ENCODE measurements at places on chromosomes 12 and 14.

DNA sequence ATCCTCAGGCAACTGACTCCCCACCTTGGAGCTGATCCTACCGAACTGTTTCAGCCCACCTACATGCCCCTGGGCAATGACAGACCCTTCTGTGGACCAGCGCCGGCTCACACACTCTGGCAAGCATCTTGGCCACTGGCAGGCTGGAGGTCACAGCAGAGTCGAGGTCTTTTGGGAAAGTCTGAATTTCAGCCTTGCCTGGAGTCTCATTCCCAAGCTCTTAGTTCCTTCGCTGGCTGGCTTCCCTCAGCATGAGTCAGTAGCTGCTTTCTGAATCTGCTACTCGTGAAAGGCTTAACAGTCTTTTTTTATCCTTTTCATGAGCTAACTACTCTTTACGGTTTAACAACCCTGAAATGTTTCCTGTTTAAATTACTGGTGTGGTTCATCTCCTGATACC lies 44.5 kb downstream of the ASCL4 start:
- H3K27me3 ChIP-seq: peaks cover 10% of the 10 kb centered on the region
- no peaks in the 10 kb centered on the region for H3K36me3 ChIP-seq
- DNase-seq: no peak
- H3K4me1 ChIP-seq: no peaks in the 10 kb centered on the region

DNA sequence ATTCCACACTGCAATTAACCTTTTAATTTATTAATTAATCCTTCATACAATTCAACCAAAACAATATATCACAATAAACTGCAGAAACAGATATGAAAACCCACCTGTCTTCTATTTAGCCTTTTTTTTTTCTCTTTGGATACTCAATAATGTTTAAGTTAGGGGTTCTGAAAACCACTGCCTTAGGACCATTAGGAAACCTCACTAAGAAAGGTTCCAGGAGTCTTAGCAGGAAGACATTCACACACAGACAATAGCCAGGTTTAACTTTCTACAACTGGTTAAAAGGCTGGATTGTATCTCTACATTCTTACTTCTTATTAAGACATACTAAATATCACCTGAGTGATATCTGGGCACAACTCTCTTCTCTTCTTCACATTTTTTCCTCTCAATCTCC lies 3.3 kb downstream of the SEC23A start:
- no peak for DNase-seq
- peaks cover 19% of the 10 kb centered on the region for H3K36me3 ChIP-seq
- peak overlapping the region; percentile 0 for H3K27ac ChIP-seq

DNA sequence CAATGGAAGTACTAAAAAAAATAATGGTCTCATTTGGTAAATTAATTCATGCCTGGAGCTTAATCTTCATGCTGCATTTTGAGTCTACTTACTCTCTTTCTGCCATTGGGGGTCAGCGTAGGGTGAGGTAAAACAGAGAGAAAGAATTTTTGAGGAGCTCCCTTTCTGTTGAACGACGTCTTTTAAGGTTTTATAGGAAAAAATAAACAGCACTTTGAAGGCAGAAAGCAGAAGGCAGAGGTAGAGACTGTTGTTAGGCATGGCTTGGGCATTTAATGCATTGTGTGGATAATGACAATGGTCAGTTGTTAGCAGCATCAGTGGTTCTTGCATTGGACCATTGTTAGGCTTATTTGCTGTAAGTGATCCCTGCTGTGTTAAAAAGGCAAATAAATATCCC lies 557.2 kb upstream of the STXBP6 start:
- no peak overlapping the region for H3K27ac ChIP-seq
- H3K27me3 ChIP-seq: no peaks in the 10 kb centered on the region
- no peaks in the 10 kb centered on the region for H3K4me1 ChIP-seq
- H3K4me3 ChIP-seq: no peak overlapping the region
- no peaks in the 10 kb centered on the region for H3K36me3 ChIP-seq

- no peak for DNase-seq
- H3K27me3 ChIP-seq: no peaks in the 10 kb centered on the region
- no peak overlapping the region for H3K27ac ChIP-seq
- no peak overlapping the region for H3K4me3 ChIP-seq
Observed at GRCh38 chr12:45789025-45789424, 59.5 kb downstream of the ARID2 start.

DNA sequence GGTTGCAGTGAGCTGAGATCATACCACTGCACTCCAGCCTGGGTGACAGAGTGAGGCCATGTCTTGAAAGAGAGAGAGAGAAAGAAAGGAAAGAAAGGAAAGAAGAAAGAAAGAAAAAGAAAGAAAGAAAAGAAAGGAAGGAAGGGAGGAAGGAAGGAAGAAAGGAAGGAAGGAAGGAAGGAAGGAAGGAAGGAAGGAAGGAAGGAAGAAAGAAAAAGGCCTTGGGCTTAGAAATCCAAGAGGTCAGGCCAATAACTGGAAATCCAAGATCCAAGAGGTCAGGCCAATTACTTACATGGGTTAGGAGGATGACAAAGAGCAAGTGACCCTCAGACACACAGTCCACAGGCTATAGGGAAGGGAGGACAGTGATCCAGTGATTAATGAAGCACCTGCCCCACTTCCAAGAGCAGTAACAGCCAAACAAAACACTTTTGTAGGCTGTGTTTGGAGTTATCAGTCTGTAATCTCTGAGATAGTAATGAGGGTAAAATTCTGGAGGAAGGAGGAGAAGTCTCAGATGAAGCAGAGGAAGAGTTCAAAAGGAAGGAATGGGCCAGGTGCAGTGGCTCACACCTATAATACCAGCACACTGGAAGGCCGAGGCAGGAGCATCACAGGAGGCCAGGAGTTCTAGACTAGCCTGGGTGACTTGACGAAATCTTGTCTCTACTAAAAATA lies 32.2 kb upstream of the SPTLC2 start:
- no peaks in the 10 kb centered on the region for H3K27me3 ChIP-seq
- no peaks in the 10 kb centered on the region for H3K36me3 ChIP-seq
- H3K4me1 ChIP-seq: no peaks in the 10 kb centered on the region
- no peak overlapping the region for H3K4me3 ChIP-seq

GRCh38 chr14:52080158-52080800 lies 11.4 kb upstream of the NID2 start:
- H3K4me1 ChIP-seq: no peaks in the 10 kb centered on the region
- no peaks in the 10 kb centered on the region for H3K36me3 ChIP-seq
- DNase-seq: no peak
- no peak overlapping the region for H3K27ac ChIP-seq
- no peaks in the 10 kb centered on the region for H3K27me3 ChIP-seq

DNA sequence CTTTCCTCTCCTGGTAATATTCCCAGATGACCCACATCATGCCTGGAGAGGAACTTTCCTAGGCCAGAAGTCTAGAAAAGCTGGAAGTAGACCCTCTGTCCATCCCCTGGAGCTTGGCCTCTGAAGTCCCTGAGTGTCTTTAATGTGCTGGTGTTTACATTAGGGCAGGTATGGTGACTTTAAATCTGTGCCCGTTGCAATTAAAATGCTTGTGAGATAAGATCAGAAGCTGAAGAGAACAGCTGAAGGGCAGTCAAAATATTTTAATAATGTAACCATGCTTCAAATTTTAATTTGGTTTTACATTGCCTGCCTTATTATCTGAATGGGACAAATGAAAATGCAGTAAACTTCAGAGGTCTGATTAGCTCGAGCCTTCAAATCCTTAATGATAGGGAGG lies 1022.5 kb downstream of the BCL11B start:
- peaks cover 5% of the 10 kb centered on the region for H3K4me1 ChIP-seq
- no peak overlapping the region for H3K4me3 ChIP-seq
- no peak for DNase-seq
- no peaks in the 10 kb centered on the region for H3K36me3 ChIP-seq
- no peak overlapping the region for H3K27ac ChIP-seq

DNA sequence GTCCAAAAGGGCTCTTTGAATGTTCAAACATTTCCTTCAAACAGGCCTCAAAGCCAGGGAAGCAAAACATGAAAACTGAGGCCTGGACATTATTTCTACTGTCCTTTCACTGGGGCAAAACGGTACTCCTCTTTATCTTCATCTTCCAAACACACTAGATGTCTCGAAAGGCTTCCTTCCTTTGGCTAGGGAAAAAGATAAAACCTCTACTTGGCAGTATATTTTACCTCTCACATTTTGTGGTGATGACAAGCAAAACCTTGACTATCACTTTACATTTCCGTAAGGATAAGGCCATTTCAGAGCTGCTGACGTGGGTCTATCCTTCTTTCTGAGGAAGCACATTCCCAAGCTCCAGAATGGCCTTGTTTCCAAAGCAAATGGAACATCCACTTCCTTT lies 9.9 kb downstream of the STAB2 start:
- no peak for DNase-seq
- peaks cover 10% of the 10 kb centered on the region for H3K27me3 ChIP-seq
- H3K27ac ChIP-seq: no peak overlapping the region
- no peaks in the 10 kb centered on the region for H3K4me1 ChIP-seq
- H3K4me3 ChIP-seq: no peak overlapping the region

DNA sequence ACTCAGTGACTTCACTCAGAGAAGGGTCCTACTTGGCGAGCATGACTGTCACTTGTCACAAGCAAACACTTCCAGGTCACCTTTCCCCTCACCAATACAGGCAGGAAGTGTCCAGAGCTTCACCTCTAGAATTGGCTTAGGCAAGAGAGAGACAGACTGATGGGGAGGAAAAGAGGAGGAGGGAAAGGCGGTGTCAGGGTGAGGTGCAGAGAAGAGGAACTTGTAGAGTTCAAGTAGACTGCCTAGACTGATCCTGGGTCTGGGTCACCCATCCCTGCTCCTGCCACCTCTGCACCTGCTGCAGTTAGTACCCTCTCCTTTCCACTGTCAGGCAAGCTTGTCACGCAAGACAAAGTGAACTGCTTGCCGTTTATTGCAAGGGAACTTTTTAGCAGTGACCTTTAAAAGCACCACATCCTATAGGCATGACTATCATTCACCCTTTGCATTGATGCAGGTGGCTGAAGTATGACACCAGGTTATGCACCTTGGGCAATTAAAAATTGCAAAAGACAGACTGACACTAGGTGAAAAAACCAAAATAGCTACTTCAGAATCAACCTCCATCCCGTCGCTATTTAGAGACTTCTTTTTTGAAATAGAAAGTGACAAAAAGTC lies 292.4 kb downstream of the SYT1 start:
- H3K27me3 ChIP-seq: no peaks in the 10 kb centered on the region
- DNase-seq: no peak

DNA sequence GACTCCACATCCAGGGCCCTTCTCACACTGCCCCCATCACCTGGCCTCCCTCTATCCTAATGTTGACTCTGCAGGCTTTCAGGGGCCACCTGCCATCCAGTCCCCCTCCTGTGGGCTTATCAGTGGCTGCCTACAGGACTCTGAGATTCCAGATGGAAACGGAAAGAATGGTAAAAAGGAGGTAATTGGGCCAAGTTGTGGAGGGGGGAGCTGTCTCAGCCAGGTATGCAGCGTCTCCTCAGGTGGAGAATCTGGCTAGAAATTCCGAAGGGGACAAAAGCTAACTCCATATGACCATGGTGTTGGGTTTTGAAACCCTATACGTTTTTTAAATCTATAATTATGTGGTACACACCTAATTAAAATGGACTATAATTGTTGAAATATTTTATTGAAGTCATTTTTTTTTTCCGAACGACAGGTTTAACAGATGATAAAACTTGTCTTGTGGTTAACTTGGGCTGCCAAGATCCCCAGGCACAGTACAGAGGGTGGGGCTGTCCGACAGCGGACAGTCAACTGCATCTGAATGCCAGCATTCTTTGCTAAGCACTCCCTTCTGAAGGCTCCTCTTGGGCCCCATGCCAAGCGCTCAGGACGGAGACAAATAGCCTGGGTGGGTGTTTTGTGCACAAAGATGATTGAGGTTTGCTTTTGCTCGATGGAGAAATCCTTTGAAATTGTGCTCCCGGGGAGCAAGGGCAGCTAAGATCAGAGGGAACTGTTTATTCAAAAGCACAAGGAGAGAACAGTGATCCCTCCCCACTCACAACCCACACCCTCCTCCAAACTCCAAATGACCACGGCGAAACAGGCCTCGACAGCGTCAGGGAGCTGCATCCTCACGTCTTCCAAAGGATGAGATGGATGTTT lies 365.6 kb downstream of the BCL11B start:
- no peak overlapping the region for H3K27ac ChIP-seq

GRCh38 chr12:26132866-26133265 lies 8.0 kb upstream of the BHLHE41 start:
- no peaks in the 10 kb centered on the region for H3K4me1 ChIP-seq
- H3K4me3 ChIP-seq: no peak overlapping the region
- no peaks in the 10 kb centered on the region for H3K36me3 ChIP-seq
- DNase-seq: no peak

- no peaks in the 10 kb centered on the region for H3K27me3 ChIP-seq
- peaks cover 9% of the 10 kb centered on the region for H3K4me1 ChIP-seq
Observed at GRCh38 chr12:579420-580110, 83.7 kb downstream of the NINJ2 start.

- peaks cover 6% of the 10 kb centered on the region for H3K4me1 ChIP-seq
- H3K27me3 ChIP-seq: no peaks in the 10 kb centered on the region
- H3K4me3 ChIP-seq: no peak overlapping the region
- no peak for DNase-seq
Observed at GRCh38 chr12:118145113-118145797, 9.3 kb downstream of the PEBP1 start.

DNA sequence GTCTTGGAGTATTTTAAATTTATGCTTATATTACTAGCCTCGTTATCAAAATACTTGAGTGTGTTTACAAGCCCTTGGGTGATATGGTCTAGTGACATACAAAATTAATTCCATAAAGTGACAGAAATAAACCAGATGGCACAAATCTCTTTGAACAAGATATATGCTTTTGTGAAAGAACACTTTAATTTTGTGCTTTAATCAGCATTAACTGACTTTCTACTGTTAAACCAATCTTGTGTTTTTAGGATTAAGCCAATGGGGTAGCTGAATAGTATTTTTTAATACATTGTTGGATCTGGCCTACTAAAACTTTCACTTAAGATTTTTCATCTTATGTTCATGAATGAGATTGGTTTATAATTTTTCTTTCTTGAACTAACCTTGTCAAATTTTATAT lies 30.4 kb upstream of the GCH1 start:
- H3K4me1 ChIP-seq: peaks cover 2% of the 10 kb centered on the region
- no peak overlapping the region for H3K27ac ChIP-seq
- H3K36me3 ChIP-seq: peaks cover 6% of the 10 kb centered on the region
- no peaks in the 10 kb centered on the region for H3K27me3 ChIP-seq
- DNase-seq: no peak
- no peak overlapping the region for H3K4me3 ChIP-seq

Data from activated naive CD8-positive, alpha-beta T cell treated with anti-CD3 and anti-CD28 coated beads for 36 hours (primary cell).